ENCODE measurements at places on chromosomes 3 and 15. TPM values are rescaled to one million over a fixed set of nuclear protein-coding genes. Genes with fewer than 3 reads are reported as not detected.

Gene DGKG
- total RNA-seq, result 0.49 TPM

Gene FES
- total RNA-seq, result 5.1 TPM

Gene UBAP1L
- 2.3 TPM for total RNA-seq

Gene TGM4
- not detected for total RNA-seq

Gene HCN4
- 0.28 TPM for total RNA-seq

Gene TMEM45A
- 4.6 TPM for total RNA-seq

Gene EPHA3
- 1.8 TPM for total RNA-seq

Gene SIDT1
- 50.8 TPM for total RNA-seq

Gene CIDEC
- total RNA-seq, result 26.2 TPM

Gene GAP43
- total RNA-seq, result 0.61 TPM

Gene CHST2
- 2.8 TPM for total RNA-seq

Gene ALG1L2
- total RNA-seq, result 1.8 TPM

Gene GOLGA8J
- not detected for total RNA-seq

Gene EIF4A2
- total RNA-seq, result 343 TPM

Gene CPLX3
- not detected for total RNA-seq

Gene MESP2
- 0.84 TPM for total RNA-seq

Gene DET1
- 5.3 TPM for total RNA-seq

Gene NEO1
- 129 TPM for total RNA-seq

Data from left colon (tissue), 2 donors.